ENCODE measurements at places on chromosomes 12 and 14. TPM values are rescaled to one million over a fixed set of nuclear protein-coding genes. Genes with fewer than 3 reads are reported as not detected.
A peak's percentile ranks its signal among the peaks of the same experiment; 100 is the strongest.

DNA sequence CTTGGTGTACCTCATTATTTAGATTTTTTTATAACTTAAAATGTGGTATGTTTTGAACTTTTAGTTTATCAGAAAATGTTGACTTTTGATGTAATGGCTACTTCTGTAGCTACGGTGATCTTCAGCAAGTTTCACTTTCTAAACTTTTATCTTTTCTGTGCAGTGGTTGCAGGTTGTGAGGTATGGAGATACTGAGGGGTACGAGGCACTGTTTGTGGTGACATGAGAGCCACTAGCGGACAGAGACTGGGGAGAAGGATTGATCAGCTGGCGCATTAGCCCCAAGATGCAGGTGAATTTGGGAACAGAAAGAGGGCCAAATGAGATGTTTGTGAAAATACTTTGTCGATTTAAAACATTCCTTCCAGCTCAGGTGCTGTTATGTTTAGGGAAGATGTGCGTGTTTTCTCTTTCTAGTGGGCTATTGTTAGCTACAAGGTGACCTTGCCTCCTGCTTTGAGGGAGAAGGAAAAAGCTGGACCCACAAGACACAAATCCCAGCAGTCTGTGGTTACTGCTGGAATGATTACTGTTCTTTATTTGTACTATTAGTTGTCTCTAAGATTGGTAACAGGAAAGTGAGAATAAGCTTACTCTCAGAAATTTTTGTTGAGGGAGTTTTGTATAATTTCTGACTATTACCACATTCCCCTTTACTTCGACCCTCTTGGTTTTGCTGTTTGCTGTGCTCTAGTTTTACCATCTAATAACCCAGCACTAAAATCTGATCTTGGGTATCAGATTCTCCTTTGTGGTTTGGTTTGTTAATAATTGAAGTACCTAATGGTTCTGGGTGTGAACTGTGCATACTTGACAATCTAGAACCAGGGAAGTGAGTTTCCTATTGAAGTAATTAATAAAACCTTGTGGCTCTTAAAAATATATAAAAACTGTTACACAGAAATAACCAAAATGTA, 61.7 kb downstream of the FBXO34 start:
- H3K27ac ChIP-seq = no peak overlapping the region
- no peak for DNase-seq
- no peak overlapping the region for H3K4me3 ChIP-seq
- no peaks in the 10 kb centered on the region for H3K36me3 ChIP-seq
- H3K4me1 ChIP-seq = no peaks in the 10 kb centered on the region

DNA sequence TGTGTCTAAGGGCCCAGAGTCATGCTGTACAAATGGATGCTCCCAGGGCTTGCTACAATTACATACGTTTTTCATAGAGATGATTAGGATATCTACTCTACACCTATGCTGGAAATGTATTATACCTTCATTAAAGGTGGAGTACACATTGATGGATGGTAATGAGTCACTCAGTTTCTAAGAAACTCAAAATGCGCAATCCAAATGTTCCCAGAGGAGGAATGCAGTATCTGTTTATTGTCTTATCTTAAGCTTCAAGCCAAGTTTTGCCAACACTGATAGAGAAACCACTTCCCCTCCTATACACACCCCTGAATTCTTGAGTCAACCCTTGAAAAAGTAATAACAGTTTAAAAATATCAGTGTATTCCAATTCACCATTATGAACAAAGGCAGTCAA, 266.6 kb upstream of the FAR2 start:
- no peaks in the 10 kb centered on the region for H3K27me3 ChIP-seq
- no peak overlapping the region for H3K27ac ChIP-seq

DNA sequence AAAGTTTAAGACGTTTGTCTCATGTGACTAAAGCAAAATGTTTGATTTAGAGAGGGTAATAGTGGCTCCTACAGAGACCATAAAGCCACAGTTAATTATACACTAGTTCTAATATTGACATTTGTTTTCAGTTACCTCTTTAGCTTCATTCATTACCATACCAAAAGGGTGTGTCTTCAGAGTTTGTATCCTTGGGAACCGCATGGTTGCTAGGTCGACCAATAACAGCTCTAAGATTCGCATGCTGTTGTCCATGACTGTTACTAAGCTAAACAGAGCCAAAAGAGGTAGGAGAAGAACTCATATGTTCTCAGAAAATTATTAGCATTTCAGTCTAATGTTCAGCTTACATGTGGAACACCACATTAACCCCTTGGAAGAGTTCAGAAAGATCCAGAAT, 36.2 kb upstream of the ETNK1 start:
- no peaks in the 10 kb centered on the region for H3K36me3 ChIP-seq
- no peak overlapping the region for H3K27ac ChIP-seq
- no peak for DNase-seq
- no peak overlapping the region for H3K4me3 ChIP-seq
- H3K27me3 ChIP-seq = no peaks in the 10 kb centered on the region
- H3K4me1 ChIP-seq = no peaks in the 10 kb centered on the region

CAPZA3 gene
- not detected for total RNA-seq

ACSS3 gene
- total RNA-seq = 0.53 TPM

DNA sequence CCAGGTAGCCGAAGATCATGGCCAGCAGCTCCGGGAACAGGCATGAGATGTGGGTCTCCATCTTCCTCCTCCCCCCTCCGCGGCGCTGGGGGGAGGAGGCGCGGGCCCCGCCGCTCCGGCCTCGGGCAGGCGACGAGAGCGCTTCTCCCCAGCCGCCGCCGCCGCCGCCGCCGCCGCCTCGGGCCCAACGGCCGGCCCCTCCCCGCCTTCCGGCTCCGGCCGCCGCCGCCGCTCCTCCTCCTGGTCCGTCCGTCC, 448 bp downstream of the FBXL14 start:
- DNase-seq = no peak
- no peaks in the 10 kb centered on the region for H3K36me3 ChIP-seq
- H3K4me1 ChIP-seq = peaks cover 40% of the 10 kb centered on the region
- H3K27ac ChIP-seq = no peak overlapping the region

MOK gene
- total RNA-seq = 6.1 TPM

GRCh38 chr12:1680804-1681492, 9.9 kb upstream of the ADIPOR2 start:
- peak; percentile 95 for DNase-seq
- H3K27ac ChIP-seq = peak overlapping the region; percentile 76
- H3K4me3 ChIP-seq = no peak overlapping the region
- H3K27me3 ChIP-seq = peaks cover 2% of the 10 kb centered on the region
- H3K4me1 ChIP-seq = peaks cover 15% of the 10 kb centered on the region

DNA sequence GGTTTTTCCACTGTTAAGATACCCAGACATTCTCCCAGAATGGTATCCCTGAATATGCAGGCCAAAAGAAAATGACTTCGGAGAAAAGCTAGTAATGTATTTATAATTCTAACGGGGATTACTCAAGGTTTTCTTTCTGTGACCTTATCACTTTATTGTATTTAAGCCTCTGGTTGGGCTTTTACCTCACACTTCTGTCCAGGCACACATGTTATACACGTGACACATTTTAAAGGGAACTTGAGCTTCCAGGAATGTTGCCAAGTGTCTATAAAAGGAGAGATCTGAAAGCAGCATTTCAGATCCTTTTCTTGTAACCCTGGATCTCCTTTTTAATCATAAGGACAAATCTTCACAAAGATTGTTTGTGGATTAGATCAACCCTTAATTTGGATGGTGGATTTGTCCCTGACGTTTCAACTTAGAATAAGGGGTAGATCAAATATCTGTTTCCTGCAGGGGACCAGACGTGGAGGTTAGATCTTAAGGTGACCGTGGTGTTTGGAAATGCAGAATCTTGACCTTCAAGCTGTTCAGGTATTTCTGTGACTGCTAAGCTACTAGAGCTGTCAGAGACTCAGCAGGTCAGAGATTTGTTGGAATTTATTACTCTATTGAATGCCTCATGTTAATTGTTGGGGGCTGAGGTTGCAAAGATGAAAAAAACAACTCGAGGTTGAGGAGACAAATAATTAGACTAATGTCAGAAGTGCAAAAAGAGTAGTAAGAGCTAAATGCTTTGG, 1.5 kb downstream of the CIPC start:
- no peak overlapping the region for H3K27ac ChIP-seq
- peaks cover 27% of the 10 kb centered on the region for H3K4me1 ChIP-seq
- peaks cover 2% of the 10 kb centered on the region for H3K36me3 ChIP-seq
- H3K27me3 ChIP-seq = no peaks in the 10 kb centered on the region
- peak; percentile 43 for DNase-seq

EPYC gene
- total RNA-seq = not detected
